MV-4-11 (cell line): ENCODE measurements at places on chromosomes 1 and 21.

DNA sequence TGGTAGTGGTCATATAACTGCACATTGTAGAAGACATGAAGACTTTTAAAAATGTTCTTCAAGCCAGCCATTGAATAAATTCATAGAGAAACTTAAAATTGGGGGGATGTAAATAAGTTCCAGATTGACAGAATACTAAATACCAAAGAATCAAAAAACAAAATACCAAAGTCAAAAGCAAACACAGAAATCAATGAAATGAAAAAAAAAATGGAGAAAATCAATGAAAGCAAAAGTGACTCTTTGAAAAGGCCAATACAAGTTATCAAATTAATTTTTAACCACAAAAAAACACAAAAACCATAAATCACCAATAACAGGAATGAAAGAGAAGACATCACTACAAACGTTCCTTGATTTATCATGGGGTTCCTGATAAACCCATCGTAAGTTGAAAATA lies 25.6 kb downstream of the LPGAT1 start:
- DNase-seq: no peak

DNA sequence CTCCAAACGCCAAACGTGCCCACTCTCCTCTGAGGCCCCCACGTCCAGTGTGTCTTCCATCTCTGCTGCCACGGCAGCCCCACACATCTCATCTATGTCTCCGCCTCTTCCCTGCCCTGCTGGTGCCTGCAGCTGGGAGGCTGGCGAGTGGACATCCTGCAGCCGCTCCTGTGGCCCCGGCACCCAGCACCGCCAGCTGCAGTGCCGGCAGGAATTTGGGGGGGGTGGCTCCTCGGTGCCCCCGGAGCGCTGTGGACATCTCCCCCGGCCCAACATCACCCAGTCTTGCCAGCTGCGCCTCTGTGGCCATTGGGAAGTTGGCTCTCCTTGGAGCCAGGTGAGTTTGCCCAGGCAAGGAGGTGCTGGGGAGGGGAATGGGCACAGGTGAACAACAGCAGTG lies 8.6 kb downstream of the ADAMTSL4 start:
- DNase-seq: no peak

DNA sequence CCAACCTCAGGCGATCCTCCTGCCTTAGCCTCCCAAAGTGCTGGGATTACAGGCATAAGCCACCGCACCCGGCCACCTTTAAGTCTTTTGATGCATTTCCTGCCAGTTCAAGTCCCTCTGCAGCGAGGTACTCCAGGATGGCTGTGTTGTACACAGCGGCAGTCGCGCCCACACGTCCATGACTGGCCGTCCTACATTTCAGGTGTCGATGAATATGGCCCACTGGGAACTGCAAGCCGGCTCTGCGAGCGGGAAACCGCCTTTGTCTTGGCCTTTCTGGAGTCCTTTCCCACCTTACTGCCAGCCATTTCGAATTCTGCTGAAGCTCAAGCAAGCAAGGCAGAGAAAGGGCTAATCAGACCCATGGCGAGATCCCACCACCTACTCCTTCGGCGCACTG lies 34.6 kb downstream of the TRAPPC10 start:
- DNase-seq: no peak

DNA sequence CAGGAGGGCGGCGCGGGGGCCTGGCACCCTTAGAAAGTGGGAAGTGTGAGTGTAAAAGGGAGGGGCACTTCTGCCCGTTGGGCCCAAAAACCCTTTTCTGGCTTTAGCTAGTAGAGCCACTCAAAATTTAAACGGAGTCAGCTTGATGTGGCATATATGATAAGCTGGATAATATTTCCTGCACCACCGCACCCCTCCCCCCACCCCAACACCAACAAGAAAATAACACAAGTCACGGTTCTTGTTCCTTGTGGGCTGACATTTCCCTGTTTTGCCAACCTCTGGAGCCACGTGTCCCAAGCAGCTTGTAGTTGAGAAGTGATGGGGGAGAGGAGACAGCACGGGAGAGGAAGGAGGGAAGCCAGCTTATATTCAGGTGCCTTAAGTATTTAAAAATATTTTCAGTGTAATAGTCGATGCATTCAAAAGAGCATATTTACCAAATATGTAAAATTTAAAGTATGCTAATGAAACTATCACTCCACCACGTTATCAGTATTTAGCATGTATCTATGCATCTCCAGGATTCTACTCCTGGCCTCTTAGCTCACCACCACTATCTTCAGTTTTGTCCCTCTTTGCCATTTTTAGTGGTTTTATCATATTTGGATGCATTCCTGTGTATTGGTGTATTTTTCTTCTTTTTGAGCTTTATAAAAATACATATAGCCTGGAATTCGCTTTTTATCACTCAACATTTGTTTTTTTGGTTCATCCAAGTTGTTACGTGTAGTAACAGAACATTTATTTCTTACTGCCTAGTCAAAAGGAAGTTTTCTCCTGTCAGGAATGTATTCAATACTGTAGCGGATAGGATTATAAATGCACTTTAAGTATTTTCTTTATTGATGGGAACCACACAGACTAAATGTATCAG lies 773 bp upstream of the DDX59 start:
- peak; percentile 85 for DNase-seq

DNA sequence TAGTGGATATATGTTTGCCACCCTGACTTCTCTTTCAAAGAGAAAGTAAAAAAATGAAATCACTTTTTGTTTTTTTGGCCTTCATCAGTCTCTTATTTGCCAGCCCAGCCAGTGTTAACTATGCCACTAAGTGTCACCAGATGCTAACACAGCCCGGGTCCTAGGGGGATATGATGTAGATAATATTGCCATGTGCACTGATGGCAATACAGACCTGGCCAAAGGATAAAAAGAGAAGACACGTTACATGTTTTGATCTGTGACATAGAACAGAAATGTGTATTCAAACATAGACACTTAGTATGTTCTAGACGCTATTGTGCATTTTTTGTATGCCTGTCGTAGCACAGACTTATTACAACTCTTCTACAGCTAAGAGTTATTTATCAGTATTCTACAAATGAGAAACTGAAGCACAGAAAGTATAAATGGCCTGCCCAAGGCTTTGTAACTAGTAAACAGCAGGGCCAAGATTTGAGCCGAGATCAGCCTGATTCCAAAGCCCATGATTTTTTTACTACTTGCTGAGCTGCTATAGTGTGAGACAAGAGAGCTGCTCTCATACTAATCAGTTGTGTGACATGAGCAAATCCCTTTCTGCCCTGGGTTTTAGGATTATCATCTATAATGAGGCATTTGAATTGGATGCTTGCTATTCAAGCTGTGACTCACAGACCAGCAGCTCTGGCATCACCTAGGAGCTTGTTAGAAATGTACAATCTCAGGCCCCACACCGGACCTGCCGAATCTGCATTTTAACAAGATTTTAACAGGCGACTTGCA lies 6.3 kb downstream of the LRRC53 start:
- no peak for DNase-seq

- no peak for DNase-seq
These were observed 6.1 kb downstream of the CAPZA1 start for GRCh38 chr1:112625696-112626095.

- no peak for DNase-seq
These were observed 69.7 kb upstream of the IPO9 start for GRCh38 chr1:201759194-201759815.

DNA sequence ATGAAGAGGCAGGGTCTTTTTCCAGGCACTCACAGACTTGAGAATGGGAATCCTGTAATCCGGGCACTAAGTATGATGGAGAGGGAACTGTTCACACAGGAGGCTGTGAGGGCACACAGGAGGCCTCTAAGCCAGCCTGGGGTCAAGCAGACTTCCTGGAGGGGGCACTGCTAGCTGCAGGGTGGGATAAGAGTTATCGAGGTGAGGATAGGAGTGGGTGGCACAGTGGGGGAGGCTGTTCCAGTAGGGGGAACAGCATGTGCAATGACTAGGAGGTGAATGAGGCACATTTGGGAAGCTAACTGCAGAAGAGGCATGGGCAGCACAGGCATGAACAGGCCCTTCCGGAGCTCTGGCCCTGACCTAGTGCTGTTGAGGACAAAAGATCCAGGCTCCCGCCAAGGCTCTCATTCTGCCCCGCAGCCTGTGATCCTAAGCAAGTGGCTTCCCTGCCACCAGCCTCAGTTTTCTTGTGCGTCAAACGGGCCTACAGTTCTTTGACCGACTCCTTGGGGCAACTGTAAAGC lies 216.7 kb downstream of the TRABD2B start:
- DNase-seq: no peak

- DNase-seq: peak; percentile 9
These were observed 1.4 kb upstream of the DENND2C start for GRCh38 chr1:114671011-114671938.

DNA sequence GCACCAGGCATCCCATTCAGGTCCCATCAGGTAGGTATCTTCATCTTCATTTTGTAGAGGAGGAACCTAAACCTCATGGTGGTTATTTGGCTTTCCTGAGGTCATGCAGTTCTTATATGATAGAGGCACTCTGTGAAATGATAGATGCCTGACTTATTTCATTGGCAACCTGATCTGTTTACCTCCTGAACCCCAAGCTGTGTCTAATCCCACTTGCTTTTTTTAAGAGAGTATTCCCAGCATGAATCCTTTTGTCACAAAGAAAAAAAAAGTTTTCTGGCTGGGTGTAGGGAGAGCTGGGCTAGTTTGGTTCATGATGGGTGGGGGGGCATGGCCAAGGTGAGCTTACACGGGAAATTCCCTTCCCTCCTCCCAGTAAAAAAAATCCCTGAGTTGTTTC lies 154.2 kb downstream of the TENT5C start:
- DNase-seq: no peak

- DNase-seq: no peak
These were observed 16.2 kb upstream of the MYBPHL start for GRCh38 chr1:109322974-109323373.

DNA sequence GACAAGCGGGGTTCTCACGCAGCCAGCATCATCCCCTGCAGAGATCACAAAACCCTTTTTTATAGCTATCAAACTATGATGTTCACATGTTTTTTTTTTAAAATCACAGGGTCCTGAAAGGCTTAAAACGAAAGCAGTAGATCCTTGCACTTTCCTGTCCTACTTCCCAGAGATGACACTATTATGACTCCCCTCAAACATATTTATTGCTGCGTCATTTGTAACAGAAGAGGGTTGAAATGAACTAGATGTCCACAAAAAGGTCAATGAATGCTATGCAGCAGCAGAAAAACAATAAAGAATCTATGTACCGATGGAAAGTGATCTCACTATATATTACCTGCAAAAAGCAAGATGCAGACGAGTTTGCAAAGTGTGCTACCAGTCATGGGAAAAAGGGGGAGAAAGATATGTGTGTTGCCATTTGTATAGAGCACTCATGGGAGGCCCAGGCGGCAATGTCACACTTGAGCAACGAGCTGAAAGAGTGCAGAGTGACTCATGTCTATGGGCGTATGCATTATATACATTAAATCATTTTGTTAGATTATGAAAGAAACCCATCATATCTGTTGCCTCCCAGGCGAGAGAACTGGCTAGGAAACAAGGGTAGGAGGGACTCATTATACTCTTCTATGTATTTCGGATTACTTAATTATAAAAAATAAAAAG lies 68.9 kb upstream of the PARP1 start:
- DNase-seq: peak; percentile 70

DNA sequence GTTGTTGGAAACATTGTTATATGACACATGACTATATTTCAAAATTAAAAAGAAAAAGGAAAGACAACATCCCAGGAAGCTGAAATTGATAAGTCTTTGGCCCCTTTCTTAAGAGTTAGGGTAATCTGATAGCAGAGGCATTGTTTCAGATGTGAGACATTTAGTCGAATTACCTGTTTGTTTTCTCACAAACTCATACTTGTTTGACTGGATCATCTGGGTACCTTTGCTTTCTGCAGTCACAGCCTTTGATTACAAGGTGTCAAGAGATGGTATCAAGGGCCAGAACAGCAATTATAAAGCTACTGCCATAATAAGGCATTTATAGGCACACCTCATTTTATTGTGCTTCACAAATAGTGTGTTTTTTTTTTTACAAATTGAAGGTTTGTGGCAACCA lies 136.3 kb downstream of the DUSP10 start:
- no peak for DNase-seq

- DNase-seq: no peak
These were observed 1.7 kb downstream of the RCC2 start for GRCh38 chr1:17437580-17438317.

- no peak for DNase-seq
These were observed 55.8 kb upstream of the ATP2B4 start for GRCh38 chr1:203570805-203571204.

GRCh38 chr1:151940541-151940940 lies 31.2 kb upstream of the THEM4 start:
- no peak for DNase-seq

GRCh38 chr1:47755101-47755990 lies 241.8 kb downstream of the TRABD2B start:
- peak; percentile 8 for DNase-seq

GRCh38 chr1:30043256-30043655 lies 680.1 kb downstream of the MATN1 start:
- DNase-seq: no peak

- DNase-seq: no peak
These were observed 273.8 kb downstream of the KCNJ6 start for GRCh38 chr21:37642493-37642892.

- no peak for DNase-seq
These were observed 105.3 kb downstream of the BCAR3 start for GRCh38 chr1:93576346-93576745.
